ENCODE measurements at places on chromosomes 6 and 20. TPM values are rescaled to one million over a fixed set of nuclear protein-coding genes. Genes with fewer than 3 reads are reported as not detected.

HDGFL1 gene
- not detected for total RNA-seq

LY6G6D gene
- total RNA-seq, result not detected

- DNase-seq, result peak; percentile 57
These were observed at the start of gene MAP1LC3A for GRCh38 chr20:34558320-34559218. Gene MAP1LC3A, plus strand, starts transcription at chr20:34558718. Its CDS starts 151 bp downstream, at chr20:34558869.

GRCh38 chr20:9517297-9518162, 3.1 kb downstream of the LAMP5 start:
- DNase-seq, result no peak

DNA sequence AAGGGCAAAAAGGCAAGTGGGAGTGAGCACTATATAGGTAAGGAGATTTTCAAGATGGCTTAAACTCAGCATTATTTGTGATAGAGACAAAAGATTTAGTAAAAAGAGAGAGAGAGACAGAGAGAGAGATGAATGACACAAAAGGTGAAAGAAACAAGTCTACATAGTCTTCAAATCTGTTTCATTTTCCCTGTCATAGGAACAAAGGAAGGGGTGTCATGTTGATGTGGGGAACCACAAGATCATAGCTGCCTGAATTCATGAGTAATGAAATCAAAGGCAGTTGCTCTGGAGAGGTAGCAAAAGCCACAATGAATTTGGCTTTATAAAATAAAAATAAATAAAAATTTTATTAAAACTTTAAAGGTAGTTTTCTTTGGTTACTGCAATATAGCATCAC, 67.2 kb upstream of the PHIP start:
- DNase-seq, result no peak

DNA sequence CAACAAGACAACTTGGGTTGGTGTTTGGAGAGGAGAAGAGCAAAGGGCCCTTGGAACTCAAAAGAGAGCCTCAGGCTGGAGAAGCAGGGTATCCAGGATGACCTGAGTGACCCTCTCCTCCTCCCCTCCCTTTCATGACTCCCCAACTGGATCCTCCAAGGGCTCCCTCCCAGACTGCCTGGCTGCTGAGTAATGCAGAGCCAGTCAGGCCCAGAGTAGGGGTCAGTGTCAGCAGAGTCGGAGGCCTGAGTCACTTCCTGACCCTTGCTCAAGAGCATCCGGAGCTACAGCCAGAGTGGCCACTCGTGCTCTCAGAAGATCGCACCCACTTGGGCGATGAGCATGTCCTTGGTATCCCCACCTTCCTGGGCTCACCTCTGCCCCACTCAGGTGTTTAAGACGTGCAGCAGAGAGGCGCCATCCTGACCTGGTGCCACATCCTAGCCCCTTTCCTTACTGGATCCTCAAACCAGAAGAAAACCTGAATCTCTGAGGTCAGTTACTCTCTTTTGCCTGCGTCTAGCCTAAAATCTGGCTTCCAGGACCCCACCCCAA, 2.8 kb upstream of the MAPK13 start:
- DNase-seq, result peak; percentile 42

Measured in kidney epithelial cell (primary cell).